ENCODE measurements at places on chromosomes 4 and X.

DNA sequence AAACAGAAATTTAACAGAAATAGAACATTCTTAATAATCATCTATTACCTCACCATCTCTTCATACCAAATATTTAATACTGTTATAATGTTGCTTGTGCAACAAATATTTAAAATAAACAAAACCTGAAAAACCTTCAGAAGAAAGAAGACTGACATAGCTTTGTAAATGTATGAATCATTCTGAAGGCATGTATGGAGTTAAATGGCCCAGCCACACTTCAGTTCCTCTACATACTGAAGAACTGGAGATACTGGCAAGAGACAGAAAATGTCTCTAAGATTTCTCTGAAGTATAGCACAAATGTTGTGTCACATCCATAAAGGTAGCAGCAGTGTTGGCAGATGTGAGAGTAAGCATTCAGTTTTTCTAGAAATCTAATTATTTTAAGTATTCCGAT, 275.3 kb upstream of the FGF13 start:
- DNase-seq, result no peak

GRCh38 chr4:5940470-5941203, 47.8 kb upstream of the CRMP1 start:
- no peak for DNase-seq

DNA sequence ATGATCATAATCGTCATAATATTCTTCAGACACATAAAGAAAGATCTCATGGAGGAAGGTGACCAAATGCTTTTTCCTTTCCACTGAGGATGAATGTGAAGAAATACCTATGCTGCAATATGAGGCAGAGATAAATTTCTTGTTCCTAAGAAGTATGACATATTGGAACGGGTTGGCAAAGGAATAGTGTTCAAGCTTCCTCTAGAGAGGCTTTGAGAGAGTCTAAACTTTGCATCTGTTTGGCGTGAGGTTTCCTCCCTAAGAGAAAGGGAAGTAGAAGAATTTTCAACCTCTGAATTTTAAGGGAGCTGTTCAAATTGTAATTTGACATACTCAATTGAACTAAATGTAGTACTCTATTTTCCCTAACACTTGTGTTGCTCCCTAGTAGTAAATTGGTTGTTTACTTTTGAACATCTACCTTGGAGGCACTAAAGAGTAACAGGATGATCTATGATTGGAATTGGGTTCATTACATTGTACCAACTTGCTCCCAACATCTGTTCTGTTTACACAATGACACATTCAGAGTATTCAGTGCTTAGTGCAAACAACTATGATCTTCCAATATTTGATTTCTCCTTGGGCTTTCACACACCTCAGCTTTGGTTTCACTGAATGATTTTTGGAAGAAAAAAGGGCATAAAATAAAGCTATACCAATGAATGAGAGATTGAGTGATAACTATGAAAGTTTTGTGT, 122.0 kb downstream of the CORIN start:
- no peak for DNase-seq

DNA sequence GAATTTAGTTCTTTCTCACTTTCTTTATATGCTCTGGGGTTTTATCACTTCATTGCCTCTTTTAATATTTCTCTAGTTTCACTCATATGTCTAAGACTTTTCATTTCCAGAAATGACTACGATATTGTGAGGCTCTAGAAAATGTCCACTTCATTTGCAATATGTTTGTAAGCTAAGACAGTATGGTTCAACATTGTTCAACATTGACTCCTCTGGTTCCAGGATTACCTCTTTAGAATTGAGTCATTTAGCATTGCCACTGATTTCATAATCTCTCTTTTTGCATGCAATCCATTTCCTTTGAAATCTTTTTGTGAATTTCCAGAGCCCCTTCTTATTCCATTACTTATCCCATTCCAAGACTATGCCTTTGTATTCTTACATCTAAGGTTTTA, 32.3 kb downstream of the BBS12 start:
- DNase-seq, result no peak

GRCh38 chrX:34585561-34585960, 71.5 kb downstream of the TMEM47 start:
- DNase-seq, result no peak

DNA sequence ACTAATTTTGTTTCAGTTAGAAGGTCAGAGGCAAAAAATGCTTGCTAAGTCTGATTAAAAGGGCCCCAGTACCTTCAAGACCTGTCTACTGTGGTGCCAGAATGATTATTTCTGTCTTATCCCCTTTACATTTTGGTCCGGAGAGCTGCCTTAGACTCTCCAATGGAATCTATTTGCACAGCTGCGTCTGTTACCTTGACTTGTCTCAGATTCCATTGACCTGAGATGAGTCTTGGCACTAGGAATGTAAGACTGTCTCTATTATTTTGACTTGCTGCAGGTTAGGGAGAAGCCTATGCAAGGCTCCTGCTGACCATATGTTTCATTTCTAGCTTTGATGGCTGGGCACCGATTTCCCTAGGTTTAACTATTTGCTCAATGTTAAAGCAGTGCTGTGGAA, 457.6 kb downstream of the KCTD8 start:
- no peak for DNase-seq

DNA sequence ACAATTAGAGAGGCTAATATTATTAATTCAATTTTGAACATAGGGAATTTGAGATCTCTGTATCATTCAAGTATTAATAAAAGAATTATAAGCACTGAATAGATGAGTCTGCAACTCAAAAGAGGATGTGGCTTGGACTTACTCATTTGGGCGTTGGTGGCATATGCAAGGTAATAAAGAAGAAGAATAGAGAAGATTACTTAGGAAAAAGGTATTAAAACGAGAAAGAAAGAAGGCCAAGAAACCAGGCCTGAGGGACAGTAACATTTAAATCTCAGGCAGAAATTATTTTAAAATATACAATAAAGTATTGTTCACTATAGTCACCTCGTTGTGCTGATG, 383.0 kb upstream of the INTU start:
- no peak for DNase-seq
